Activated naive CD8-positive, alpha-beta T cell treated with anti-CD3 and anti-CD28 coated beads, Interleukin-2, amount 50 U/mL, for 16 hours (primary cell): ENCODE measurements at places on chromosomes 12 and 14.

DNA sequence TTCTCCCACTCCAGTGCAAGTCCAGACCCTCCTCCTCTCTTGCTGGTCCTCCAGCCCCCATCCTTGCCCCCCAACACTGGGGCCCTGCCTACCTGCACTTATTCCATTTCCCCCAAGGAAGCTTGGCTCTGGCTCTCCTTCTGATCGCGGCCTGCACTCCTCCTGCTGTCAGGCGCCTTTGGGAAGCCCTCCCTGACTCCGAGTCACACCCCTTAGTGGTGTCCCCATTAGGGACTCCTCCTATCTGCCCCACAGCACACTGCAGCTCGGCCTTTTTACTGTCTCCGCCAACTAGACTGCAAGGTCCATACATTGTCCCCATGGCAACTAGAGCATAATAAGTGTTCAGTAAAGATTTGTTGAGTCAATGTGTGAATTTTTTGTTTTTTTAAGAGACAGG is 32.9 kb downstream of the FIGNL2 start:
- no peak for DNase-seq

DNA sequence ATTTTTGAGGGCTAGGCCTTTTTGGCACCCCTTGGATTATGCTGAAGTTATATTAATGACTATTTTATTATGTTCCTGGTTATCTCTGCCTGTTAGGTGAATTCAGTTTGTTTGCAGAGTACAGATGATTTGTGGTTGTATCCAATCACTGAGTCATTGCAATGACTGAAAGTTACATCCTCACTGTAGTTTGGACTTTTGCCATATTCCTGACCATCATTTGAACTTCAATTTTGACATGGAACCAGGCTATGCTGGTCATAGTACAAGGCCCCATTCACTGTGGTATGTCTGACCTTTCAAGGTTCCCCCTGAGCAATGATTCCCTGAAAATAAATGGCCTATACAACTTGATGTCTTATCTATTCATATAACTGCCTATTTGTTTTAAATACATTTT is 621.0 kb downstream of the CCER1 start:
- no peak for DNase-seq

DNA sequence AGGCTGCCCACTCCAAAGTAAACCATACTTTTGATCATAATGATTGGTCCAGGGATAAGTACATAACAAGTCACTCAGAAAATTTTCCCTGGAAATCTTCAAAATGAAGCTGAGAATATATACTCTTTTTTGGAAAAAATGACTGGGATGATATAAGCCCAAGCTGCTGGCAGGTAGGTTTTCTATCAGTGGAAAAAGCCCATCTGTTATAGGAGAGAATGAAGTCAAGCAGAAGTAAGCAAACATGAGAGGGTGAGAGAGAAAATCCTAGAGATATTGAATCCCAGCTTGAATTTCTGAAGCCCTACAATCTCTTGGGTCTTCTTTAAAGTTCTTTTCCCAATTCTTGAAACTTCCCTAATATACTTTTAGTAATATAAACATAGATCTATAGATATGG is 37.3 kb upstream of the ZDHHC17 start:
- DNase-seq, result no peak

GRCh38 chr14:98173305-98173704 is 1098.7 kb downstream of the BCL11B start:
- DNase-seq, result no peak

GRCh38 chr14:95294834-95295599 is 24.7 kb downstream of the CLMN start:
- DNase-seq, result no peak

DNA sequence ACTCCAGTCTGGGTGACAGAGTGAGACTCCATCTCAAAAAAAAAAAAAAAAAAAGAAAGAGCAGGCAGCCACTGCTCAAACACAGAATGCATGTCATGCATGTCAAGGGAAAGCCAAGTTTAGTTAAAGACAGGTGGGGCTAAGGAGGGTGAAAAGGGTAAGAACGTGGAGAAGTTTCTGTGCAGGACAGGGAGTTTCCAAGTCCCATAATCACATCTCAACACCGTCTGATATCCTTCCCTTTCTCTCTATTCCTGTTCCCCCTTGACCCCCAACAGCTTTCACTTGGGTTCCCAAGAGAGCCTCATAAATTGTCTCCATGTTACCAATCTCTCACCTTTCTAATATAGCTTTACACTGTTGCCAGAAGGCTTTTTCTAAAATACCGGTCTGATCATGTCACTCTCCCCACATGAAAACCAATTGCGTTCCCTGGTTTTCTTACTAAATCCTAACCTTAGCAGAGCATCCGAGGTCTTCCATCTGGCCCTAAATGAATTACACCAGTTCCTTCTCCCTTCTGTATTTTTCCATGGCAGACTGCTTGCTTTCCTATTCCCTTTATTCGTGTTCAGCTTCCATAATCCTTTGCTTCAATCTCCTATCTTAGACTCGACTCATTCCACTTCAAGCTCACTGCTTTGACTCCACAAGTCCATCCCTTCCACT is 37.0 kb downstream of the LIMA1 start:
- DNase-seq, result no peak

- DNase-seq, result peak; percentile 62
Observed at GRCh38 chr12:121795034-121795968, 1.8 kb upstream of the RHOF start.
